ENCODE measurements at places on chromosomes 1 and 21. TPM values are rescaled to one million over a fixed set of nuclear protein-coding genes. Genes with fewer than 3 reads are reported as not detected.

DNA sequence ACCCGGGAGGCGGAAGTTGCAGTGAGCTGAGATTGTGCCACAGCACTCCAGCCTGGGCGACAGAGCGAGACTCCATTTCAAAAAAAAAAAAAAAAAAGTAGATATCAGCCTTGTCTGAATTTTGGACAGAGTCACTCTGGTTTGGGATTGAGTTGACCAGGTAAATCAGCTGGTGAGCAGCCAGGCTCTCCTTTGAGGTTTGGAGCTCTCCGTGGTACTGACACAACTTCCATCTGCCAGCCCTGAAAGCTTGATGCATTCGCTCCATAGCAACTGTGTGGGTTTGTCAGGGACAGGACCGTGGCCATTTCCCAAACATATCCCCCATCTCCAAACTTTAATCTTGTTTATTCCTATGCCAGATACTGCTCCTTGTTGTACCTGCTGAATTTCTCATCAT is 155.2 kb downstream of the DMRTA2 start:
- ATAC-seq = no peak

GRCh38 chr1:91683598-91683951 is 182.9 kb downstream of the CDC7 start:
- peak; percentile 52 for ATAC-seq

DNA sequence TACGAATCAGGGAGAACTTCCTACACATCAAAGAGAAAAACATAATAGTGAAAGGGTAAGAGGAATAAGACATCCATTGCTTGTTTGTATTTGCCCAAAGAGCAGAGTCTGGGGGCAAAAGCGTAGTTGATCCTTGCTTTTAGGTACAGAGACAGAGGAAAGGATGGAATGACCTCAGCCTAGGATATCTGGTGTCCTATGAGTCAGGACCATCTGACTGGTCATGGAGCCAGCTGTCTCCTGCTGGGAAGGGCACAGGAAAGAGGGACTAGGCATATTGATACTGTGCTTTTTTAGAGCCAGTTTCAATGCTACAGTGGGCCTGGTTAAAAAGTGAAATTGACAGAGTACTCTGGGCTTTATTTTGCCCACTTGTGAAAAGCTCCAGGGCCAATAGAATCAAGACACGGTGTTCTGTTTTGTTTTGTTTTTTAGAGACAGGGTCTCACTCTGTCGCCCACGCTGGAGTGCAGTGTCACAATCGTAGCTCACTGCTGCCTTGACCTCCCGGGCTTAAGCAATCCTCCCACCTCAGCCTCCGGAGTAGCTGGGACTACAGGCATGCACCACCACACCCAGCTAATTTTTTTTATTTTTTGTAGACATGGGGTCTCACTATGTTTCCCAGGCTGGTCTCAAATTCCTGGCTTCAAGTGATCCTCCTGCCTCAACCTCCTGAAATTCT is 3.2 kb downstream of the PLEKHO1 start:
- ATAC-seq = no peak

GRCh38 chr1:32392325-32392724 is 1.9 kb downstream of the BSDC1 start:
- no peak for ATAC-seq

The RNU1-3 gene
- total RNA-seq = under 0.01 TPM

The FNDC5 gene
- 10.5 TPM for total RNA-seq

The RGS1 gene
- 8.3 TPM for total RNA-seq

The SPRR1A gene
- total RNA-seq = not detected

The MAP3K7CL gene
- 1.9 TPM for total RNA-seq

Data from gastroesophageal sphincter (tissue), 4 donors.